Lung (tissue), 17 donors: ENCODE measurements at places on chromosomes 3 and 15. TPM values are rescaled to one million over a fixed set of nuclear protein-coding genes. Genes with fewer than 3 reads are reported as not detected.

Gene GATM
- total RNA-seq = 12.2 TPM

- H3K4me1 ChIP-seq = peaks cover 12% of the 10 kb centered on the region
- H3K27ac ChIP-seq = no peak overlapping the region
- H3K27me3 ChIP-seq = no peaks in the 10 kb centered on the region
- DNase-seq = no peak
These were observed 14.2 kb downstream of the ESYT3 start for GRCh38 chr3:138448631-138449030.

DNA sequence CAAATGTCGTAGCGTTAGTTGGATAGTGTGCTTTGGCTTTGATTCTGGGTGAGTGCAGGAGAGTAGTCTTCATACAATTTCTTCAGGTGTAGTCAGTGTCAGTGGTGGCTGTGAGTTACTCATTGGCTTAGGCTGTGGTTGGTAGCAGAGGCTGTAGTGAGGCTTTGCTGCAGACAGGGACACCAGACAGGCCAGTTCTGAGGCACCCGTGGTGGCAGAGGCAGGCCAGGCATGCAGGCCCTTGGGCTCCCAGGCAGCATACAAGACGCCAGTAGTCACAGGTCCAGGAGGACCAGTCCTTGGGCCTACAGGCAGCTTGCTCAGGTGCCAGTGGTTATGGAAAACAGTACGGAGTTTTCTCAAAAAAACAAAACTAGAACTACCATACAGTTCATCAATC, 61.3 kb downstream of the DMXL2 start:
- no peaks in the 10 kb centered on the region for H3K27me3 ChIP-seq
- no peak for DNase-seq
- no peaks in the 10 kb centered on the region for H3K4me1 ChIP-seq
- H3K36me3 ChIP-seq = no peaks in the 10 kb centered on the region

Gene SNTN
- total RNA-seq = 41.4 TPM

DNA sequence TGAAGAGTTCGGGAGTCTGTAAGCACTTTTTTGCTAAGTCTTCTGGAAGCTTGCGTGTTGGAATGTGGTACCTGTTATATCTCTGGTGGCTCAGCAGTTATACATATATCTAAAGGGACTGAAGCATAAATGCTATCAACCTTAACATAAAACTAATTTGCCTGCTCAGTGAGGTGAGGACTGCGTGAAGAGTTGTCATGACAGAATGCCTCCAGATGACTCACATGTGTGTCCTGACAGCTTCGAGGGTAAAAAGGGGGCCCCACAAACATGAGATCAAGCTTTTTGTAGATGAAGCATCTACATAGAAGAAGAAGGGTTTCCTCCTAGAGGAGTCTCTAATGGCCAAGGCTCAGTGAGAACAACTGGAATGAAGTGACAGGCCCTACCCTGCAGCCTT, 88.8 kb upstream of the C3orf80 start:
- DNase-seq = no peak
- no peaks in the 10 kb centered on the region for H3K4me1 ChIP-seq
- no peak overlapping the region for H3K4me3 ChIP-seq
- H3K36me3 ChIP-seq = no peaks in the 10 kb centered on the region
- no peaks in the 10 kb centered on the region for H3K27me3 ChIP-seq

GRCh38 chr3:86737517-86737916, 253.4 kb downstream of the VGLL3 start:
- no peak for DNase-seq
- H3K4me1 ChIP-seq = no peaks in the 10 kb centered on the region
- no peaks in the 10 kb centered on the region for H3K27me3 ChIP-seq
- no peak overlapping the region for H3K27ac ChIP-seq
- H3K4me3 ChIP-seq = no peak overlapping the region
- H3K36me3 ChIP-seq = no peaks in the 10 kb centered on the region

- peaks cover 4% of the 10 kb centered on the region for H3K36me3 ChIP-seq
- H3K4me1 ChIP-seq = peaks cover 49% of the 10 kb centered on the region
- no peak overlapping the region for H3K4me3 ChIP-seq
- H3K27me3 ChIP-seq = no peaks in the 10 kb centered on the region
- DNase-seq = no peak
- H3K27ac ChIP-seq = peak overlapping the region; percentile 29
These were observed 50.1 kb downstream of the CMSS1 start for GRCh38 chr3:99867594-99868310.
